ENCODE measurements at places on chromosomes 2 and 18. TPM values are rescaled to one million over a fixed set of nuclear protein-coding genes. Genes with fewer than 3 reads are reported as not detected.

DNA sequence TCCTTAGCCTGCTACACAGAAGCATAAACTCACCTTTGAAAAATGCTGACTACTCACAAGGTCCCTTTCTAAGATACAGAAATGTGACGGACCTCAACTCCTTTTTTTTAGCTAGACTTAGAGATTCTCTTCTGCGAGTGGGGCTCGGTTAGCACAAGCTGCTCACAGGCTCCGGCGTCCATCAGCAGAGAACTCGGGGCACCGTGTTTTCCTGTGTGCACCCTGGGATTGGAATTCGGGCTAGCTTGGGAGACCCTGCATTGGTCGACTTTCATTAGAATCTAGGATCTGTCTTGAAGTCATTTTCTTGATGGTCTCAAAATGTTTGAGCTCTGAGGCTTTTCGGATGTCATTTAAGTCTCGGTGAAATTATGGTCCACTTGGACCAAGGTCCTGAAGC, 191.2 kb downstream of the GBX2 start:
- H3K36me3 ChIP-seq = no peaks in the 10 kb centered on the region
- H3K27ac ChIP-seq = no peak overlapping the region
- no peak overlapping the region for H3K4me3 ChIP-seq
- DNase-seq = no peak

- DNase-seq = no peak
- H3K4me1 ChIP-seq = no peaks in the 10 kb centered on the region
- H3K4me3 ChIP-seq = no peak overlapping the region
These were observed 32.6 kb upstream of the GPR39 start for GRCh38 chr2:132383956-132384355.

DNA sequence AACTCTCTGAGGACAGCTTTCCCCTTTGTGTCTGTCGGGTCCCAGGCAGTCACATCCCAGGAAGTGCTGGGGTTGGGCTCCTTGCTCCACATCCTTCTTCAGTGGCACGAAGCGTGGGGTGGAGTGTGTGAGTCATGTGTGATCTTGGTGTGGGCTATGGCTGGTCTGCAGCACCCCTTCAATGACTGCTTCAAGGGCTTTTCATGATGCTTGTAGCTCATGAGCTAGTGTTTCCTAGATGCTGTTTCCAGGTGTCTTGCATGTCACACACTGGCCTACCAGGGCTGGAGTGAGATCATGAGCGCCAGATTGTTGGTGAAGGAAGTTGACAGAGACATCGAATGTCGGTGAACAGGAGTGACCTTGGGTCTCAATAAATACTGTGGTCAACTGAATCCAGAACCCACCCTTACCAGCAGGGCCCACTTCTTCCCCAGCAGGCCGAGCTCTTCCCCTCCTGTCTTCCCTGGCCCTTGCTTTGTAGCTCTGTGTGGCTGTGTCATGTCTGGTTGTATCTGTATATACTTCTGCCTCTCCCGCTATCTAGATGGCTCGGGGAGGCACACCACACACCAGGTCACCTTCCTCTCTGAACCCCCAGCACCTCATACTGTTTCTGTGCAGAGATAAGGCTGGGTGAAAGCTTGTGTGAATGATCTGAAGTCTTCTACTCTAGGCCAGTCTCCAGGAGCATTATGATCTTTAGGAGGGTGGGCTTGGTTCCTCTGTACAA, 3.8 kb downstream of the C2orf92 start:
- no peaks in the 10 kb centered on the region for H3K4me1 ChIP-seq
- DNase-seq = no peak
- no peaks in the 10 kb centered on the region for H3K36me3 ChIP-seq
- H3K27me3 ChIP-seq = no peaks in the 10 kb centered on the region

DNA sequence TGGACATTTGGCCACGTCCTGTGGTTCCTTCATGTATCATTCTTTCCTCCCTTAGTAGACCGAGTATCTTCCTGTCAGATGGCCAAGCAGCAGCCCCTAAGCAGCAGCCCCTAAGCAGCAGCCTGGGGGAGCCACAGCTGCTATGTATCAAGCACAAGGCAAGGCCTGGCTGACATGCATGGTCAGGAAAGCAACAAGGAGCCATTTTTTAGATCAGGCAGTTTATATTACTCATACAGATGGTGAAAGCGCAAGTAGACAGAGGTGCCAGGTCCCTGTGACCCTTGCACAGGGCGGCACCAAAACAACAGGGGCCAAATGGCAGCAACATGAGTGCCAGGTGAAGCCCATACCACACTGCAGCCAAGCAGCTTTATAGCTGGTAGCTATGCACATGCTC, 22.1 kb downstream of the CHCHD5 start:
- no peaks in the 10 kb centered on the region for H3K4me1 ChIP-seq
- H3K27me3 ChIP-seq = no peaks in the 10 kb centered on the region
- no peak overlapping the region for H3K27ac ChIP-seq
- no peak for DNase-seq

DNA sequence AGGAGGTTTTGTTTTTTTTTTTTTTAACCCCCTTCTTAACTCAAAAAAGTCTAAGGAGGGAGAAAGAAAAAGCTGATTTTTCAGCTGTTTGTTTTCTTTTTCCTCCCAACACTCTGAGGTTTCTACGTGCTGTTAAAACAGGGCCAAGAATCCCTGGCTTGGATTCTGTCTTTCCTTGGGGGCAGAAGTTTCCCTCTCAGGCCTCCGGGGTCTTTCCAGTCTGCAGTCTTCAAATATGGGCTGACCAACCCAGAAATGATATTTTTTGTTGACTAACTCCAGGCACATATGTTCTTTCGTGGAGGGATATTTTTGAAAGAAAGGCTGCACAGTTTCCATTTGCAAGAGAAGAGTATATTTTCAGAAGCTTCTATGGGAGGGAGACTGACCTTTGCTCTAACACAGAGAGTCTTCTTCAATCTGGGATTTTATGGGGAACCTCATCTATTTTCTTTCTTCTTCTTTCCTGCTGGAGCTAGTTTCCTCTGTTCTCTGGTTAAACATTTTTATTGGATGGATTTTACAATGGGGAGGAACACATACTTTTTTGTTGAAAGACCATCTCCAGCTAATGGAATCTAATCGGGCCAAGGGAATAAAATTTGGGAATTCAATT, 93.3 kb upstream of the SPRED2 start:
- H3K27me3 ChIP-seq = no peaks in the 10 kb centered on the region
- H3K4me3 ChIP-seq = no peak overlapping the region
- H3K36me3 ChIP-seq = no peaks in the 10 kb centered on the region
- peaks cover 9% of the 10 kb centered on the region for H3K4me1 ChIP-seq

- no peak overlapping the region for H3K4me3 ChIP-seq
- no peaks in the 10 kb centered on the region for H3K36me3 ChIP-seq
- H3K27ac ChIP-seq = no peak overlapping the region
- no peak for DNase-seq
These were observed 671.9 kb downstream of the SUCLG1 start for GRCh38 chr2:83787189-83787588.

- H3K4me3 ChIP-seq = no peak overlapping the region
- no peaks in the 10 kb centered on the region for H3K4me1 ChIP-seq
- H3K36me3 ChIP-seq = no peaks in the 10 kb centered on the region
- H3K27me3 ChIP-seq = no peaks in the 10 kb centered on the region
These were observed 67.8 kb downstream of the STK39 start for GRCh38 chr2:168179592-168179991.

DNA sequence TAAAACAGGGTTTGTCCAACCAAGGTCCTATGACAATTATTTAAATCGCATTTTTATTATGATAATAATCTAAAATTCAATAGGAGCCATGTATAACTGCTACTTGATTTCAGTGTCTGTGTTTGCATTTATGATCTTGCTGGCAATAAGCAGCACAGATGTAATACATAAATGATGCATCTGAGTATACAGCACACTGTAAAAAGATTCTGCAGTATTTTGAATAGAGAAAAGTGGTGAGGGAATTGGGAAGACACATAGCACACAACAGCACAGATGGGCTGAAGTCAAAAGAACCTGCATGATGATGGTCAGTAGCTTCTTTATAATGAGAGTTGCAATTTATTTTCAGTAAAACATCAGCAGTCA, 26.1 kb downstream of the METTL8 start:
- H3K4me3 ChIP-seq = no peak overlapping the region
- no peaks in the 10 kb centered on the region for H3K36me3 ChIP-seq

- no peak overlapping the region for H3K4me3 ChIP-seq
- no peak for DNase-seq
- H3K36me3 ChIP-seq = no peaks in the 10 kb centered on the region
- no peaks in the 10 kb centered on the region for H3K4me1 ChIP-seq
- no peaks in the 10 kb centered on the region for H3K27me3 ChIP-seq
- H3K27ac ChIP-seq = no peak overlapping the region
These were observed 129.4 kb upstream of the ASB18 start for GRCh38 chr2:236393581-236393980.

DNA sequence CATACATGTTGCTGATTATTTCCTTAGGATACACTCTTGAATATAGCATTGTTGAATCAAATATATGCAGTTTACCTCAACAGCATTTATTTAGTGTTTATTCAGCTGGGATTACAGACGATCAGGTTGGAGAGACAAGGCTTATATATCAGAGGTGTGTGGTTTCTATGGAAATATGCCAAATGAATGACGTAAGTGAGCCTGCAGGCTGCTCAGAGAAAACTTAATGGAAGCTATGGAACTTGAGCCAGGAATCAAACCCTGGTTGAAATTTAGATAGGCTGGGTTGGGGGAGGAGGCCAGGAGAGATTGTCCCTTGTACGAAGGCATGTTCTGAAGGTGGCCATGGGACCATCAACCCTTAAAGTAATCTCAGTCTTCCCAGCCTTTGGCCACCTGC, 79.5 kb downstream of the INPP4A start:
- no peaks in the 10 kb centered on the region for H3K4me1 ChIP-seq
- no peak overlapping the region for H3K27ac ChIP-seq
- no peaks in the 10 kb centered on the region for H3K27me3 ChIP-seq

GRCh38 chr2:10368491-10369231, 66.0 kb downstream of the HPCAL1 start:
- no peaks in the 10 kb centered on the region for H3K4me1 ChIP-seq
- H3K4me3 ChIP-seq = no peak overlapping the region
- DNase-seq = no peak
- no peaks in the 10 kb centered on the region for H3K36me3 ChIP-seq

GRCh38 chr2:177688844-177689243, 296.3 kb downstream of the AGPS start:
- DNase-seq = no peak
- H3K4me1 ChIP-seq = no peaks in the 10 kb centered on the region
- no peak overlapping the region for H3K27ac ChIP-seq
- H3K27me3 ChIP-seq = no peaks in the 10 kb centered on the region
- H3K4me3 ChIP-seq = no peak overlapping the region
- H3K36me3 ChIP-seq = no peaks in the 10 kb centered on the region

- H3K4me3 ChIP-seq = no peak overlapping the region
- H3K27me3 ChIP-seq = no peaks in the 10 kb centered on the region
- peak overlapping the region; percentile 84 for H3K27ac ChIP-seq
- H3K4me1 ChIP-seq = peaks cover 34% of the 10 kb centered on the region
- peaks cover 31% of the 10 kb centered on the region for H3K36me3 ChIP-seq
- DNase-seq = peak; percentile 91
These were observed 17.1 kb downstream of the KRCC1 start for GRCh38 chr2:88038263-88039105.

- H3K27ac ChIP-seq = peak overlapping the region; percentile 94
- peak; percentile 95 for DNase-seq
- no peaks in the 10 kb centered on the region for H3K36me3 ChIP-seq
- peaks cover 13% of the 10 kb centered on the region for H3K4me1 ChIP-seq
These were observed 90.1 kb downstream of the NFATC1 start for GRCh38 chr18:79485788-79486355.

- no peaks in the 10 kb centered on the region for H3K27me3 ChIP-seq
- no peaks in the 10 kb centered on the region for H3K36me3 ChIP-seq
- H3K4me1 ChIP-seq = no peaks in the 10 kb centered on the region
- H3K27ac ChIP-seq = no peak overlapping the region
These were observed 43.3 kb downstream of the KCNH7 start for GRCh38 chr2:162795312-162795711.

DNA sequence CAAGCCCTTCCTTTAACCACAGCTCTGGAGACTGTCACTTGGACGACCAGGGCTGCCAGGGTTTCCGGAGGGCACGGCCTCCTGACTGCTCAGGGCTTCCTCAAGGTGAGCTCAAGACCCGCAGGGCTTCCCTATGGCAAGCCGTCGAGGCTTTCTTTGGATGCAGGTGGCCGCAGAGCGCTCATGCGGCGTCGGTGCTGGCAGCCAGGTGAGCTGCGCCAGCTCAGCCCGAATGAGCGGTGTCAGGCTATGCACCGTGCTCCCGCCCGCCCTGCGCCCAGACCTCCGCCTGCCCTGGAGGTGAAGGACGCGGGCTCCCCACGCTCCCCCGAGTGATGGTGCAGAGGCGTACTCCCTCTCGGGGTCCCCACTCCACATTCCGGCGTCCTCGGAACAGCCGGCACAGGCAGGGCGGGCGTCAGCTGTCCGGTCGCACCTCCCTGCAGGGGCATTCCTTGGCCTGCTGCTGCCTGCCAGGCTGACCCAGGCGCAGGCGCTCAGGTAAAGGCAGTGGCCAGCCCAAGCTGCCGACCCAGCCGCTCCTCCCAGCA, 20.8 kb upstream of the TUBB6 start:
- DNase-seq = no peak
- H3K4me3 ChIP-seq = peak overlapping the region; percentile 73
- H3K4me1 ChIP-seq = peaks cover 16% of the 10 kb centered on the region
- H3K27ac ChIP-seq = peak overlapping the region; percentile 81
- no peaks in the 10 kb centered on the region for H3K36me3 ChIP-seq
- no peaks in the 10 kb centered on the region for H3K27me3 ChIP-seq

GRCh38 chr2:1350111-1350510, 63.2 kb upstream of the TPO start:
- H3K4me3 ChIP-seq = no peak overlapping the region
- no peaks in the 10 kb centered on the region for H3K4me1 ChIP-seq
- DNase-seq = no peak
- H3K36me3 ChIP-seq = no peaks in the 10 kb centered on the region
- H3K27ac ChIP-seq = no peak overlapping the region

DNA sequence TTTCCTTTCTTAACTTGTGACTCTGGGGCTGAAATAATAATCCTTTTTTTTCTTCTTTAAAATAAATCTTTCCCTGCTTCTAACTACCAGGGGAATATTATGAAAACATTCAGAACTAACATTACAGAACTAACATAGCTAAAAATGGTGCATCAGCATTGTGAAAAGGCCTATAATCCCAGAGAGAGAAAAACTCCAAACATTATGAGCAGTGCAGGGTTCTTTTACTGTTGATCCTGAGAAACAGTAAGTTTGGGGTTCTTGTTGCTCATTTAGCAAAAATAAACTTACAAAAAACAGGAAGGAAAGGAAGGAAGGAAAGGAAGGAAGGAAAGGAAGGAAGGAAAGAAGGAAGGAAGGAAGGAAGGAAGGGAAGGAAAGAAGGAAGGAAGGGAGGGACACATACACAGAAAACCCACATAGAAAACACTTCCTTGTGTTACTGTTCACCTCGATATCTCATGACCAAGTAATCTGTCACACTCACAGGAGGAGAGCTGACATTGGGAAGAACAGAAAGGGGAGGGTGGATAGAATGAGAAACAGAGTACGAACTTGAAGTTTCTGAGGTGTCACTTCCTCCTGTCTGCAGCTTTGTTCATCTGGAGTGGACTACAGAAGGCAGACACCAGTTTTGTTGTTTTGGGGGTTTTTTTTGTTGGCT, 18.4 kb upstream of the PIK3C3 start:
- no peaks in the 10 kb centered on the region for H3K36me3 ChIP-seq
- peaks cover 47% of the 10 kb centered on the region for H3K4me1 ChIP-seq
- no peak overlapping the region for H3K4me3 ChIP-seq
- no peak overlapping the region for H3K27ac ChIP-seq

- DNase-seq = no peak
- H3K4me3 ChIP-seq = no peak overlapping the region
- H3K27ac ChIP-seq = no peak overlapping the region
- H3K27me3 ChIP-seq = no peaks in the 10 kb centered on the region
- H3K36me3 ChIP-seq = no peaks in the 10 kb centered on the region
These were observed 43.5 kb upstream of the TMEM247 start for GRCh38 chr2:46435796-46436360.

ARHGAP15 gene
- polyA plus RNA-seq = 0.10 TPM

TMEM200C gene
- polyA plus RNA-seq = not detected

CCDC102B gene
- polyA plus RNA-seq = 0.56 TPM

ABCG8 gene
- 0.04 TPM for polyA plus RNA-seq

HNMT gene
- 6.8 TPM for polyA plus RNA-seq

Measured in GM23248 (cell line).